Motor neuron (in vitro differentiated cells): ENCODE measurements at places on chromosomes 5 and 9. TPM values are rescaled to one million over a fixed set of nuclear protein-coding genes. Genes with fewer than 3 reads are reported as not detected.
A peak's percentile ranks its signal among the peaks of the same experiment; 100 is the strongest.

Gene FOXD4L5
- total RNA-seq, result 0.18 and 0.21 TPM in 2 replicates

Gene PHF24
- 1.1 TPM in 2 replicates for total RNA-seq

Gene STPG3
- 0.42 and 0.64 TPM in 2 replicates for total RNA-seq

Gene RAB3C
- 0.10 and 0.11 TPM in 2 replicates for total RNA-seq

Gene SPAG8
- total RNA-seq, result 1.4 and 2.5 TPM in 2 replicates

Gene PCDHGB4
- total RNA-seq, result 0.67 and 0.82 TPM in 2 replicates

Gene CFAP77
- total RNA-seq, result 0.14 TPM in 1 of 2 replicates, not detected in the other

Gene KIF4B
- total RNA-seq, result 1.1 and 1.2 TPM in 2 replicates

Gene FYB1
- total RNA-seq, result 9.5 and 10.3 TPM in 2 replicates

Gene NME5
- 5.1 and 5.2 TPM in 2 replicates for total RNA-seq

Gene NR5A1
- 0.17 and 0.18 TPM in 2 replicates for total RNA-seq

Gene SCGB3A2
- not detected in 2 replicates for total RNA-seq

Gene TLE1
- total RNA-seq, result 104 and 105 TPM in 2 replicates

Gene MFAP3
- 48.8 and 55.2 TPM in 2 replicates for total RNA-seq

DNA sequence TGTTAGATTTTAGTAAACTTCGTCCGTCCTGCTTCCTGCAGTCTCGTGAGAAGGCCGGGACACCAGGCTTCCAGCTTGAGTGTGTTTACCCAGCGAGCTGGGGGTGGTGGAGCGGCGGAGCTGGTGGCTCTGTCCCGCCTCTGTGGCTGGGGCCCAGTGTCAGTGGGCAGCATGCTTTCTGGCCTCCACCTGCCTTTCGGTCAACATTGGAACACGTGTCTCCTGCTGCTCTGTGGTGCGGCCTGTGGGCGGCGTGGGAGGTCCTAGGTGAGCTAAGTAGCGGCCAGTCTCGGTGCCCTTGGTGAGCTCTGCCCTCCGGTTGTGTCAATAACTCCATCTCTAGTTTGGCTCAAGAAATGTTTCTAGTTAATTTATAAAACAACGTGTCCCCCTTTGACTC lies 125.9 kb downstream of the GADD45G start:
- no peak for ATAC-seq

DNA sequence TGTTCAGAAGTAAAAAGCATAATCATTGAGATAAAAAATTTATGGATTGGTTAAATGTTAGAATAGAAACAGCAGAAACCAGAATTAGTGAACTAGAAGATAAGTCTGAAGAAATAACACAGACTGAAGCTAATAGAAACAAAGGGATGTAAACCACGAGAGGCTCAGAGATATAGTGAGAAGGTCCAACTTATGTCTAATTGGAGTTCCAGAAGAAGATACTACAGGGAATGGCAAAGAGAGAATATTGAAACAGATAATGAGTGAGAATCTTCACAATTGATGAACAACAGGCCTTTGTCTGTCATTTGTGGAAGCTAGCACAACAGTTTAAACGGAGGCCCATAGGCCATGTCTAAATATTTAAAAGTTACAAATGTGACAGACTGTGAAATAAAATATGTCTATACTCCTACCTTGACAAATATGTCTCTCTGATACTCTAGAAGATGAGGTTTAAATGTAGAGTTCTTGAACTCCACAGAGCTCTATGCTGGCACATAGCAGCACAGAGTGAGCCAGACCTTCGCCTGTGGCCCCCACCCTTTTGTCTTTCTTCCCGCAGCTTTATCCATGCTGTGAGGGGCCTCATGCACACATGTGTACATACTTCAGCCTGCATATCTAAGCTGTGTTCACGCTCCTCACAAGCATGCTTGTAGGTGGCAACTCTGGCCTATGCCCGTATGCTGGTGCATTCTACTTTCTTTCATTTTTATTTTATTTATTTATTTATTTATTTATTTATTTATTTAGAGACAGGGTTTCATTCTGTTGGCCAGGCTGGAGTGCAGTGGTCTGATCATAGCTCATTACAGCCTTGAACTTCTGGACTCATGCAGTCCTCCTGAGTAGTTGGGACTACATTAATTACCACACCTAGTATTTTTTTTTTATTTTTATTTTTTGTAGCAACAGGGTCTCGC lies 45.0 kb upstream of the ABL1 start:
- no peak for ATAC-seq

DNA sequence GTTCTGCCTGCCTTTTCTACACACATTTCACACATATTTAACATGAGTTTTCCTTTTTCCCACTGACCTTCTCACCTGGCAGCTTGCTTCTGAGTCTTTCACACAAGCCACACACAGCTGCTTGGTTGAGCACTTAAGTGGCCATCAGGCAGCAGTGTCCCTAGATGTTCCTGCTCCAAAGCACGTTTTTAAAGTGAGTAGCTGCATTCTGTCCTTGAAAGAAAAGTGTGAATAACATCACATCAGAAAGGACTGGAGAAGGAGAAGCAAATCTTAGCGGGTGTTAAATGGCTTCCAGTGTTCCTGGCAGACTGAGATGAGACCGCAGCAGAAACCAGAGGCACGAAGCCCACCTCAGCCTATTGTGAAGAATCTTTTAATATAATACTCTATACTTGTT lies 209.2 kb upstream of the IRX4 start:
- no peak for ATAC-seq

DNA sequence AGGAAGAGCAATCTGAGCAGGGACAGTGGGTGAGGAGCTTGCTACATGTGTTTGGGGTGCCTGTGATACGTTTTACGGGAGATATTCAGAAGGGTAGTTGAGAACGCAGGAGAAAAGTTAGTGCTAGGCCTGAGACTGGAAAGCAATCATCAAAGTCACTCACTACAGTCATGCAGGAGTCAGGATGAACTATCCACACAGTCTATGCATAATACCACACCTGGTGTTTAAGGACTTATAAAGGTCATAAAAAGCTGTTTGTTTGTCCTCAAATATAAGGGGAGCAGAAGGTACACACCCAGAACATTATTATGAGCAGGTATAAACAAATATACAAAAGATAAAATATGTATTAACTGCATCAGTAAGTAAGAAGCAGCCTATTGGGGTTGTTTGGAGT lies 176.6 kb downstream of the GNA14 start:
- no peak for ATAC-seq

DNA sequence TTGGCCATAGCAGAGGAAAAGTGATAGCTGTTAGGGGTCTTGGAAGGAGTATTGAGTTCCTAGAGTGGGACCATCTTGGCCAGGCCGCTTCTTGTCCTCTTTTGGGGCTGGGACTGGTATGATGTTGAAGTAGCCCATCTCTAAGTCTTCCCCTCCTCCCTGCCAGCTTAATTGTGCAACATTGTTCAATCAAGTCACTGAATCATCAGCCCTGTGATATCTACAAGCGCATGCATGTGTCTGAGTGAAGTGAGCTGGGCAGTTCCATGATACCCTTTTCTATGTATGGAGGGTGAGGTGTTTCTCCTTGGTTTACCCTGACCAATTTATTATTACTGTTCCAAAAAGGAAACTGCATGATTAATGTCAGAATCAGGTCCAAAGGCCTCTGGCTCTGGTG lies 112.2 kb downstream of the C9orf152 start:
- no peak for ATAC-seq

DNA sequence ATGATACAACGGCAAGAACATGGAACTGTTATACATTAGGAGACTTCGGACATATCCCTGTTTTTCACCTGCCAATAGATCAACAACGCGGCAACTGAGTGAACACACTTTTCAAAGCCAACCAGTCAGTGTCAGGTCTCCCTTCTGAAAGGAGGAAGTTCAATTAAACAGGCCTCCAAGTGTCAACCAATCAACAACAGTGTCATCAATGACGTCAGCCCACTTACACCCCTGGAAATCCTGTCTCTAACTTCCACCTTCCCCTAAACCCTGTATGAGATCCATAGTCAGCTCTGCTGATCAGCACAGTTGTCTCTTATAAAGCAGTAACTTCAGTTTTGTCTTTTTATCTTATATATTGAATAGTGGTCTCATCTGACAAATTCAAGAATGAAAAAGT lies 36.6 kb downstream of the DMRT3 start:
- no peak for ATAC-seq

DNA sequence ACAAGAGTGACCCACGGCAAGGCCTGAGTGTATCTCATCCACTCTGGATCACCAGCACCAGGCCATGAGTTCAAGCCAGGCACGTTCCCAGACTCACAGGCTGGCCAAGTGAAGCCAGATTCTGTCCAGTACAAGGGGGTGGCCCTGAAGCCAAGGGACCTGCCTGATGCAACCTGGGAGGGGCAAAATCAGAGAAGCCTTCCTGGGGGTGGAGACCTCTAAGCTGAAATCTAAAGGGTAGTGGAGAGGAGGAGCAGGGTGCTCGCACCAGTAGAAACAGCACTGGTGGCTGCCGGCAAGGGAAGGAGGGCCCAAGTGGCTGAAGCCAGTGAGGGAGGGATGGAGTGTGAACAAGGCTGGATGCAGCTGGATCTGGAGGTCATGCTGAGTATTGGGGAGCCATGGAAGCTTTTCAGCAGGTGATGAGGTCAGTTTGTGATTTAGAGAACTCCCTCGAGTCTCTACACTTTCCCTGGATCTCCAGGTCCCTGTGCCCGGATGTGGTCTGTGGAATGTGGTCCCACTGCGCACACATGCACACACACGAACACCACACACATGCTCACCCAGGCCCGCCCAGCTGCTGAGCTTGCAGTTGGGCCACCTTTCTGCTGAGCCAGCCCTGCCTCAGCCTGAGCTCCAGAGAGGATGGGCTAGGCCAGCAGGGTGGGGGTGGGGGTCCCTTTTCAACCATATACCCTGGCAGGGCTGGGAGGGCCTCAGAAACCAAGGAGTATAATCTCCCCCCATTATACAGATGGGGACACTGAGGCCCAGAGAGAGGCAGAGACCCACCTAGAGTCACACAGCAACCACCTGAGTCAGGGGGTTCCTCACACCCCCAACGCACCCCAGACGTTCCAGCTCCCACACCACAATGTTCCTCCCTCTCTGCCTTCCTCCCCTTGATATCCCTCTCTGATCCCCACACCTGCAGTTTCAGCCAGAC lies 1.6 kb downstream of the PIP5KL1 start:
- ATAC-seq, result no peak

DNA sequence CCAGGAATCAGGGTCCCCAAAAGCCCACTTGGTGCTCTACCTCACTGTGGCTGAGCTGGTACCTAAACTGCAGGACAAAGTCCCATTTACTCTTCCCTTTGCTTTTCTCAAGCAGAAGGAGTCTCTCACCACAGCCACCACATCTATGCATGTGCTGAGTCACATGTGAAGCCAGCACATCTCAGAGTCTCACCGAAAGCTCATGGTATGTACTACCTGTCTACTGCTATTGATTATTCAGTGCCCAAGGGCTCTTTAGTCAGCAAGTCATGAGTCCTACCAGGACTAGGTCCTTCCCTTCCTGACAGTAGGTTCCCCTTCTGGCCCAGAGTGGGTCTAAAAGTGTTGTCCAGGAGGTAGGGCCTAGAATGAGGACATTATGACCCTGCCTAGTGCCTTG lies 130.7 kb upstream of the NTRK2 start:
- ATAC-seq, result no peak

GRCh38 chr9:71665247-71665646 lies 103.1 kb downstream of the CEMIP2 start:
- ATAC-seq, result no peak

GRCh38 chr9:134681061-134681661 lies 39.6 kb downstream of the COL5A1 start:
- peak; percentile 80 for ATAC-seq

GRCh38 chr9:84667571-84668195 lies 1.8 kb upstream of the NTRK2 start:
- no peak for ATAC-seq

DNA sequence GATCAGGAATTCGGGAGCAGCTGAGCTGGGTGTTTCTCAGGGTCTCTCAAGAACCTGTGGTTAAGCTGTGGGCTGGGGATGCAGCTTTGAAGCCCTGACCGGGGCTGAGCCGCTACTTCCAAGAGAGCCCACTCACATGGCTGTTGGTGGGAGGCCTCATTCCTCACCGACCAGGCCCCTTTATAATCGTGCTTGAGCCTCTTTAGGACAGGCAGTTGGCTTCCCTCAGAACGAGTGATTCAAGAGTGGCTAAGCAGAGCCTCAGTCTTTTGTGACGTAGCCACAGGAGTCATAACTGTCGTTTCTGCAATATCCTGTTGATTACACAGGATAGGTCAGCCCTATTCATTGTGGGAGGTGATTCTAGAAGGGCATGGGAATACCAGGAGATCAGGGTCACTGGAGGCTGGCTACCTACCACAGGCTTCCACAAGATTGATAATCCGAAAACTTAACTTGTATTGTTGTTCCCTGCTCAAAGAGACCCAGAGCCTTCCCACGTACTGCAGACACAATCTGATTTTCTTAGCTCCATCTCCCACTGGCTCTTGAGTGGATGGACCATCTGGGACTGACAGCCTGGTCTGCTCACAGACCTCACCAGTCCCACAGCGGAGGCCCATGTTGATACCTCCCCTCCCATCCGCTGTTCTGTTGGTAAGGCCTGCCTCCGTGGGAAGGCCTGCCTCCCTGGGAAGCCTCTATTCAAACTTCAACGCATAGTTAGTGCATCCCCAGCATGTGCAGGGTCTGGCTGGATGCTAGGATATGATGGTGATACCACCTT lies 3.0 kb upstream of the ERGIC1 start:
- ATAC-seq, result no peak

GRCh38 chr9:37602817-37603216 lies 10.4 kb upstream of the TOMM5 start:
- no peak for ATAC-seq

- no peak for ATAC-seq
These were observed 1307.2 kb downstream of the EFNA5 start for GRCh38 chr5:106363578-106363977.

DNA sequence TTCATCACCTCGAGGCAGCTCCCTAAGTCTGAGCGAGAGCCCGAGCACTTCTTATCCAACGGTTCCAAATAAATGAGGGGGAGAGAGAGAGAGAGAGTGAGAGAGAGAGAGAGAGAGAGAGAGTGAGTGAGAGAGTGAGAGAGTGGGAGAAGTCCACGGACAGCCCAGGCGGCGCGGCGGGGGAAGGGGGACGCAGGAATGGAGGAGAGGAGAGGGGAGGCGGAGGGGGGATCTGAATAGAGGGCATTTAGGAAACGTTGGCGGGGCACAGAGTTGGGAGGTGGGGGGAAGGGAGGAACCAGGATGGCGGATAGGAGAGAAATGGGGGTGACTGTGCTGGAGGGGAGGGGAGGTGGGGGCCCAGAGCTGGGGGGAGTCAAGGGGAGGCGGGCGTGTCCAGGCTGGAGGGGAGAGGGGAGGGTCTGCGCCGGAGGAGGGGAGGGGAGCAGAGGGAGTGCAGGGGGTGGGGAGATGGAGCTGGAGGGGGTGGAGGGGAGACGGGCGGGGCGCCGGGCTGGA lies 398 bp upstream of the BASP1 start:
- no peak for ATAC-seq

- no peak for ATAC-seq
These were observed 45.3 kb downstream of the CERT1 start for GRCh38 chr5:75466006-75466716.

DNA sequence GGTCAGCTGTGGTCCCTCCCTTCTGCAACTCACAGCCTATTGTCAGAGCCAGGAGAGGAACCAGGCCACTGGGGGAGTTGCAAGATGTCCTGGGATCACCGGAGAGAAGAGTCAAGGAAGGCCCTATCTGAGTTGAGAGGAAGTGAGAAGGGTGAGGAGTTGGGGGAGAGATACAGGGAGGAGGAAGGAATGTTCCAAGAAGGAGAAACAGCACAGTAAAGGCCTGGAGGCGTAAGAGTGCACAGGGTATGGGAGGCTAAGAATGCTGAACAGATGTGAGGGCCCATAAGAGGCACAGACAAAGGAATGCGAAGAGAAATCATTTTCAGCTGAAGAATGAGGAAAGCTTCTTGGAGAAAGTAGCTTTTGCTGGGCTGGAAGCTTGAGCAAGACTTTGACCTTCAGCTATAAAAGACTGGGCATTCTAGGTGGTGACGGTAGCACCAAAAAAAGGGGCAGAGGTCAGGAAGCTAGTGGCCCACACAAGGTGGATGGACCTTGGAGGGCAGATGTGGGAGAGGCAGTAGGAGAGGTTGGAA lies 21.6 kb upstream of the CSF1R start:
- no peak for ATAC-seq
